ENCODE measurements at places on chromosomes 1 and 21. TPM values are rescaled to one million over a fixed set of nuclear protein-coding genes. Genes with fewer than 3 reads are reported as not detected.

The RNU1-4 gene
- total RNA-seq: under 0.01 TPM

The SLC25A34 gene
- total RNA-seq: 1.3 TPM

The PLEKHN1 gene
- total RNA-seq: 1.6 TPM

The GIPC2 gene
- 3.6 TPM for total RNA-seq

The FALEC gene
- 2.2 TPM for total RNA-seq

The LCE1F gene
- not detected for total RNA-seq

The MROH9 gene
- total RNA-seq: not detected

All from breast epithelium (tissue), 4 donors.